ENCODE measurements at places on chromosomes 2 and 18.

DNA sequence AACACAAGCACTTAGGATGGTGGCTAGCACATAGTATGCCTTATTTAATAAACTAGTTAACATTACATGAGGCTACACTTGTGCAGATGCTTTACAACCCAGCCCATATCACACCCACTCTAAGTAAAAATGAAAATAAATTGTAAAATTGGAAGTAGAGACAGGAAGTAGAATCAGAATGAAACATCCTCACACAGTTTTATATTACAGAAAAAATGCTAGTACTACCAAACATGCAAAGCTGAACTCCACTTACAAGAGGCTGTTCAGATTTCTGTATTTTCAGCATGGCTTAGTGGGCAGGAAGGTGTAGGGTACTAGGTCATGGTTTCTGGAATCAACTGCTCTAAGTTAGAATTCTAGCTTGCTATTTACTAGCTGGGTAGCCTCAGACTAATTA, 18.2 kb upstream of the CRIM1 start:
- no peak for DNase-seq

GRCh38 chr18:50373561-50374219, 1.2 kb upstream of the SKA1 start:
- DNase-seq = no peak

DNA sequence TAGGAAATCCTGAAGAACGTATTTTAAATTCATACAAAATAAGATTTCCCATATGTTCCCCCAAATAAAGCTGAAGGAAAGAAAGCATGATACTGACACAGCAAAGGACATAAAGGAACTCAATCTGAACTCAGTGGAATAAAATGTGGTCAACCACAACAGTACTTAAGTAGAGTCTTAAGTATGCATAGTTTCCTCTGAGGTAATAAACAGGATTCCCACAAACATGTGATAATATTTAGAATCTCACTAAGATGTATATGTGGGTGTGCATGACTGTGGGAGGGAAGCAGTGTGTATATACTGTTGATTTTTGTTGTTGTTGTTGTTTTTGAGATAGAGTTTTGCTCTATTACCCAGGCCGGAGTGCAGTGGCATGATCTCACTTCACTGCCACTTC, 69.3 kb downstream of the NOL10 start:
- peak; percentile 75 for DNase-seq

DNA sequence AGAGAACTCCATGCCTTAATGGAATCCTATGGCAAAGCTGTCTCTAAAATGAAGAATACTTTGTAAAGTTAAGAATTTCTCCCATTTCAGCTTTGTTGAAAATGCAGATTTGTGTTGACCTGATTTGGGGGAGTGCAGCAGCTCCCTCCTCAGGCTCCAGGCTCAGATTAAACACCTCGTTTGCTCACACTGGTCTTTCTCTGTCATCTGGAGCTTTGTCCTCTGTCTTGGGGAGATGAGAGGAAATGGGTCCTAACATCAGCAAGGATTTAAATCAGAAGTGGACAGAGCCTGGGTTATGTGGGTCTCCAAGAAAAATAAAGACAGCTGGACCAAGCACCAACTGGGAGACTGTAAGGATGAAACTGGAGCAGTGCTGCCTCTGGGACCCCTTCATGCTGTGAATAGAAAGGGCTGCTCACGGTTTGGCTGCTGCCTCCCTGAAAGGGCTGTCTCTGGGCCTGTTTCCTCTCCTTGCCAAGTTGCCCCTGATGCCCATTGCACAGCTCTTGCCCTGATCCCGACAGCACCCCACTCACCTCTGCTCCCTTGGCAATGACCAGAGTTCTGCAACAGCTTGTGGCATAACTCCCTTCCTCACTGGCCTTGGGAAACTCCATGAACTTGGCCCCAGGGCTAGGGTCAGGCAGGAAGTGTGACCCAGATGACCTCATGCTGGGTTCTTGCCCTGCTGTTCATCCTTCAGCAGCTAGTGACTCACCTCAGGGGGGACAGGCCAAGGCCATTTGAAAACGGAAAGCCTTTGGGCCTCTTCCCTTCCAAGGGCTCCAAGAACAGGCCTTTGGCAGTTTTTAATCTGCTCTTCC, 197.2 kb downstream of the CYP26B1 start:
- no peak for DNase-seq

DNA sequence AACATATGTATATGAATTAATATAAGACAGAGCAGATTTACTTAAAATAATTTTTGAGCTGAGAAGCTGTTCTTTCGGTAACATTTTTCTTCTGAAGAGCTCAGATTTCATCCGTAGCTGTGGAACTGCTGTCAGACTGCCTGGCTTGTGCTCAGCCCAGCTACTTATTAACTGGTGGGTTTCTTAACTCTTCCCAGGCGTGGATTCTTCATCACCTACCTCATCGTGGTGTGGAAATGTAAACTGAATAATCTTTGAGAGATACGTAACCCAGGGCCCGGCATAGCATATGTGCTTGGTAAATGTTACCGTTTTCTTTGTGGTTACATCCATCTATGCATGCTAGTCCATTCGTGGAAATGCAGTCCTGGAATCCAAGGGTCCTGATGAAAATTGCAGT, 145.0 kb downstream of the MCFD2 start:
- peak; percentile 91 for DNase-seq

DNA sequence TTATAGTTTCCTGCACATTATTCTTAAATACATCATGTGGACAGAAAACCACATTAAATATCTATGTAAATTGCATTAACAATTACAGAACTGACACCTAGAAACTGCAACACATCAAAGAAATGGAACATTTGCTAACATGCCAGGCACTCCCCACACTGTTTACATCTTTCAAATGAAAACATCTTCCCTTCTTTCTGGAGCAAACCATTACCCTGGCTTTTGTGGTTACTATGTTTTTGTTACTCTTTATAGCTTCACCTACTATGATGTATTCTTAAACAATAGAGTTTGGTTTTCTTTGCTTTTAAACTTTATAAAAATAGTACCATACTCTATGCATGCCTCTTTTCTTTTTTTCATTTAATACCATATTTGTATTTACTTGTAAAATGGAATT, 1894.5 kb upstream of the CELF4 start:
- DNase-seq = no peak

DNA sequence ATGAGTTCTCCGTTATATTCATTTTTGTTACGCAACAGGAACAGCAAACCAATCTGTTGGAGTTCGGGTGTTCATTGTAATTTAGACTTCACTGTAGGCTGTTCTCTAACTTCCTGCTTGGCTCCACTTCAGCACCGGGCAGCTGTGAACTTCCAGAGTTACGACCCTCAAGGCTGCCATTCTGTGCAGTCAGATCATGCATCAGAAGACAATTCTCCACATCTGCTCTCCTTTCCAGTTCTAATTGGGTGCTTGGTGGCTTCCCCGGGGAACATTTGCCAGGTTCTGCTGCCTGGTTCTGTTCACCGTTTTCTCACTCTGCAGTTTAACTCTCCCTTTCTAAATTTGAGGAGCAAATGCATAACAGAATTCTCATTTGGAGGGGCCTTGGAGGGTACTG, 237.7 kb downstream of the NYAP2 start:
- DNase-seq = no peak

- no peak for DNase-seq
Measured at GRCh38 chr18:36960038-36960437, 131.1 kb downstream of the KIAA1328 start.

DNA sequence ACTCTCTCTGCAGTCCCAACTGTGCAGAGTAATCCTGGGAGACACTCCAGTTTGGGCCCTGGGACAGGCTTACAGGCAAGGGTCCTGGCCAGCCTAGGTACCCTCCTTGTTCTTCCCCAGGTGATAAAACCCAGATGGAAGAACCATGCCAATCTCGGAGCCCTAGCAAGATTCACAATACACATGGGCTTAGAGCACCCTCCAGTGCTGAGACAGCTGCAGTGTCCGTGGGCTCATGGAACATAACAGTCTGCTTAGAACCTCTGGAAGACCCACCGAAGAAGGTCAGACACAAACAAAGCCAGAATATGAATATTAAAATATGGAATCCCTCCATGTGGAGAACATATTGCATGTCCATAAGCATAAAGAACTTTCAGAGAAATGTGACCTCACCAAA, 568.1 kb downstream of the KCNJ3 start:
- no peak for DNase-seq

DNA sequence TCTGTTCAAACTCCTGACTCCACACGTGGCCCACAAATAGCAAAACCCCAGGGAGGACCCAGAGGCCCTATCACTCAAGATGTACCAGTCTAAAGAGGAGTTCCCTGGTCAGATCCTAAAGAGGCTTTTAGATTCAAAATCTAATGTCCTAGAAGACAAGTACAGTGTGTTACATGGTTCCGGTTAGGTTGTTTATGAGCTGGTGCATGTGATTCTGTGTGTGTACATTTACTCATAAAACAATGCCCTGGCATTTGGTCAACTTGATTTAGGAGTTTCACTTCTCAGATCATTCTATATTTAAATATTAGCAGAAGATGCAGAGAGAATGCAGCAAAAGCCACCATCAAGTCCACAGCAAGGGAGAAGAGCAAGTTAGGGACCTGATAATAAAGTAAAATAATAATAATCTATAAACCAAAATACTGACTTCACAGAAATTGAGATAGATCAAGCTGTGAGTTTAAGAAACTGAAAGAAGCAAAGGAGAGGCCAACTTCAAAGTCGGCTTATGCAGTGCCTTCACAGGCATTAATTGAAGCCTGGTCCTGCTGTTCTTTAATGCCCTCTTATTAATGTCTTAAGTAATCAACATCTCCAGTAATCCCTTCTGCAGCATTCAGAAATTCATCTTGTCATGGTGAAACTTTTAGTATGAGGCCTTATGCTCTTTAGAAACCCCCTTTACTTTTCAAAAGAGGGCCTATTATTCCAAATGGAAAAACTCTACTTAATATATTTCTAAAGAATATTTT, 4.2 kb upstream of the AP1S3 start:
- DNase-seq = no peak

DNA sequence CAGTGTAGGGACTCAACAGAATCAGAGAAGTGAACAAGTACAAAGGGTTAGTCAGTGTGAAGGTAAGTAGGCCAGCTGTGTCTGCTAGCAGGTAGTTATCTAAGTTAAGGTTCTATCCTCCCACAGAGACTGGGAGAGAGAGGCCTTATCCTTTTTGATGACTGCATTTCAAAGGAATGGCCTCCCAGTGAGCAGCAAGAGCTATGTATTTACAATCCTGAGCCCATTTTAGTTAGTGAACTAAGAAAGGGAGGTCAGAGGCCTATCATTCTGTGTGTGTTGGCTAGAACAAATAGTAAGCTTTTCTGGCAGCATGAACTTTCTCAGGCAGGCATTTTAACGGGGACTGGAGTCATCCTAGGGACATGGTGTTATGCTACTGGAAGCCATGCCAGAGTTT, 182.9 kb downstream of the VWC2L start:
- peak; percentile 80 for DNase-seq

DNA sequence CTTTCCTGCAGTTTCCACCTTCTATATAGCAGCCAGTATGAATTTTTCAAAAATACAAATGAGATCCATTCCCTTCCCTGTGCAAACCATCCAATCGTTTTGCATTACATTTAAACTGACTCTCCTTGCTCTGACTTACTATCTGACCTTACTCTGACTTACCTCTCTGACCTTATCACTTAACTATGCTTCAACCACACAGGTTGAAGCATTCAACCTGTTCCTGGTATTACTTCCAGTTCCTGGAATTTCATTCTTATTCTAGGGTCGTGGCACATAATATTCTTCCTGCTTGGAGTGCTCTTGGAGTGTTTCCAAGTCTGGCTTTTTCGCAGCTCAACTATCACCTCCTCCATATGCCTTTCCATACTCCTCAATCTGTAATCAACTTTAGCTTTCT, 850.6 kb upstream of the CHAC2 start:
- no peak for DNase-seq

GRCh38 chr2:155679647-155680046, 652.9 kb downstream of the NR4A2 start:
- no peak for DNase-seq

- DNase-seq = no peak
Measured at GRCh38 chr2:69221960-69222751, 164.9 kb downstream of the GFPT1 start.

DNA sequence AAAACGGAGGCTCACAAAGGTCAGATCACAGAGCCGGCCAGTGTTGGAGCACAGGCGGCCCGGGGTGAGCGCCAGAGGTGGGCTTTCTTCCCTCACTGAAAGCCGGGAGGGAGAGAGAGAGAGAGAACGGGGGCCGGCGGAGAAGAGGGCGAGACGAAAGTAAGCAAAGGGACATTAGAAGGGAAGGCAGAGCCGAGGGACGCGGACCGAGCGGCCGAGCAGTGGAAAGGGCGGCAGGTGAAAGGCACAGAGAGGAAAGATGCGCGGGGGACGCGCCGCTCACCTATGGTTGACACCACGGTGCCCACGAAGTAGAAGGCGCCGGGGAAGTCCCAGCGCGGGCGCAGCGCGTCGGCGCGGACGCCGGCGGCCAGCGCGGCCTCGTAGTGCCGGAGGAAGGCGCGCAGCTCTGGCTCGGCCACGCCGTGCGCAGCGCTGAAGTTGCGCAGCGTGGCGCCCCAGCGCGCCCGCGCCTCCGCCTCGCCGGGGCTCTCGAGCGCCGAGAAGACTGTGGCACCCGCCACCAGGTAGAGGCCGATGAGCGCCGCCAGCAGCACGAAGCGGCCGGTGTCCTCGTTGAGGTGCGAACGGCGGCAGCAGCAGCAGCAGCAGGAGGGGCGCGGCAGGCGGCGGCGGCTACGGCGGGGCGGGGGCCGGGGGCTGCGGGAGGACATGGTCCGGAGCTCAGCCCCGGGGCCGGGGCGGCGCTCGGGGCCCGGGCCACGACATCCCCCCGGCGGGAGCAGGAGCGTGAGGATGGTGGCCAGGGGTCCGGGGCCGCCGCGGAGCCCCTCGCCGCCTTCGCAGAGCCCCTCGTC, 166.9 kb downstream of the MSH2 start:
- no peak for DNase-seq

DNA sequence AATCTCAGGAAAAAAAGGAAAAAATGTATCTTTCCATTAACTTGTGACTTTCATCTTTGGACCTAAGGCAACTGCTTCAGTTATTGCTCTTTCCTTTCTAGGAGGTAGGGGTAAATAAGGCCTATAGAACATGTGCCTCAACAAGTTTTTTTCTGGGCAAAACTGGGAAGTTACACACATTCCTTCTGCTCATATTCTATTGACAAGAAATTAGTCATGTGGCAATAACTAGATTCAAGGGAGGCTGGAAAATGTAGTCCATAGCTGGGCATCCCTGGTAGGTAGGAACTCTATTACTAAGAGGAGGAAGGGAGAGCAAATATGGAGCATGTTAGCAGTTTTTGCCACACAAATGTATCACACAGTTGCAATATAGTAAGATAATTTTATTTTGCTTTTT, 37.7 kb upstream of the NEMP2 start:
- DNase-seq = no peak

GRCh38 chr2:157480182-157480961, 36.5 kb upstream of the CYTIP start:
- no peak for DNase-seq

- DNase-seq = no peak
Measured at GRCh38 chr2:174184915-174185314, 63.4 kb downstream of the OLA1 start.

- no peak for DNase-seq
Measured at GRCh38 chr18:70296289-70296688, 7.4 kb downstream of the SOCS6 start.

GRCh38 chr2:85173909-85174308, 40.7 kb downstream of the TCF7L1 start:
- no peak for DNase-seq

Measured in AG04450 (cell line).